ENCODE measurements at places on chromosomes 1 and 21.

- DNase-seq: no peak
Measured at GRCh38 chr1:206816390-206817287, 44.3 kb upstream of the IL10 start.

- DNase-seq: no peak
Measured at GRCh38 chr1:156055281-156056048, 883 bp downstream of the LAMTOR2 start.

DNA sequence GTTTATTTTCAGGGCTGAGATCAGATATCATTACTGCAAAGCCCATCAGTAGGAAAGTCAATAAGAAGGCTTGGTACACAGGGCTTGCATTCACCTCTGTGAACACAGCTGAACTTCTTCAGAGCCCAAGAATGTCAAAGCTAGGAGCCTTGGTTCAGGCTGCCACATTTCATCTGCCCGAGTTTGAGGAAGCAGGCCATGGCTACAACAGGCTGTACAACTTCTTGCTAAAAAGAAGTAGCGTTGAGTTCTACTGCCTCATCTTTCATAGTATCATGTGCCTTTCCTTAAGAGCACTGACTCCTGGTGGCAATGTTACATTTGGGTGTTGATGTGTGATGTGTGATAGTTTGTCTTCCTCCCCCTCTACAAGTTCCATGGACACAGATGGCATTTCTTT lies 10.1 kb downstream of the C1orf162 start:
- no peak for DNase-seq

GRCh38 chr1:6358757-6359201 lies 34.8 kb downstream of the ACOT7 start:
- DNase-seq: peak; percentile 25

DNA sequence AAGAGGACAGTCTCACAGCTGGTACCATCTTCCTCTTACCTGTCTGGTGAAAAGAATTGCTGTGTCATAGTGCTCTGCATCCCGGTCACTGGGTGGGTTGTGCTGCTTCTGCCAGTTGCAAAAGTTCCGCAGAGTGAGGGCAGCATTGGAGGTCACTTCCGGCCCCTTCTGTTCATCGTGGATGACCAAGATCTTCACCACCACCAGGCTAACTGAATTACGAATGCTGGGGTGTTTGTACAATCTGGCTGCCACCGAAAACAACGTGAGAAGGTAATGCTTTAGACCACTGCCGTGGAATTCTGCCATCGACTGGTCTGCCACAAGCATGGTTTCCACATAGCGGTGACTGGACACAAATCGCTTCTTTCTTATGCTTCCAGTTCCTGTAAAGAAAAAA lies 2.9 kb downstream of the ADAMTS1 start:
- peak; percentile 29 for DNase-seq

DNA sequence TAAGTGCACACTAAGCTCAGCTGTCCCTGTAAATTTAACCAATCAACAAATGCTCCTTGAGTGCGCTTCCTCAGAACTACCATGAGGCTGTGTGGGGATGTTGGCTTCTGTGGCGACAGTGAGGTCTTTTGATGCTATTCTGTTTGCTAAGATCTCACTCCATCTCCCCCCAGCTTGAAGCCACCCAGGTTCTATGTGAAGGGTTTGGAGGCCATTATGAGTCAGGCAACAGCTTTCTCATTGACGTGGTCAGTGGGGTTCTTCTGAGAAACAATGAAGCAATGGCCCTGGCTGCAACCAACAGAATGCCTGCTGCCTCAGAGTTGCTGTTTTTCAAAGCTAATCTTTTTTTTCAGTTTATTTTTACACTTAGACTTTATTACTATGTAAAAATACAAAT lies 205.5 kb downstream of the PTBP2 start:
- DNase-seq: no peak

DNA sequence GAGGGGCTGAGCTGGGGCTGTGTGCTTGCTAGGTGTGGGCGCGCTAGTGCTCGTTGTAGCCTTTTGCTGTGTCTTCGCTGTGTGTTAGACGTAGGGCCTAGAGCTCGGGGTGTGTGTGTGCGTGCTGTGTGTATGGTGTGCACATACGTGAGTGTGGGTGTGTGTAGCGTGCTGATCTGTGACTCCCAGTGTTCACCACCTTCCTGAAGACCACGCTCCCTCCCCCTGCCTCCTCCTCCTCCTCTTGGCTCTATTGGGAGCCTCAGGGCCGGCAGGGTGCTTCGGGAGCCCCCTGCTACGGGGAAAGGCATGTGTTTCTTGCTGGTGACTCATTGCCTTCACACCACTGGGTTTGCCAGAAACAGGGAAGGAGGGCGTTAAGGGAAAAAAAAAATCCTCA lies 9.4 kb upstream of the KCNC4 start:
- DNase-seq: no peak
